ENCODE measurements at places on chromosomes 5 and 9.
A peak's percentile ranks its signal among the peaks of the same experiment; 100 is the strongest.

DNA sequence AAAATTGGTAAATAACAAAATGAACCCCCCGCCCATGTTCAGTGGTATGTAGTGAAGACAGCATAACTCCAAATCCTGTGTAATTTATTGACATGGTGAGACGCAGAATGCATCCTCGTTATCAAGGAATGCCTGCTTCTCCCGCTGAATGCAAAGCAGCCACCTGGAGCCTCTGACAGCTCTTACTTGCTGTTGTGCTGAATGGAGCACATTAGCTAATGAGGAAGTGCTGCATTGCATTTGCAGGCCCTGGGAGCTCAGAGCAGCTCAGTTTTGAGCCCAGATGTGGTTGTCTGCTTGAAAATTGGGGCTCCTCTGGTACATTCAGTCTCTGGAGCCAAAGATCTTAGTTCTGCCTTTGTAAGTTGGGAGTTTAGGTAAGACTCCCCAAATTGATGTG, 28.9 kb downstream of the PLAC8L1 start:
- no peak for DNase-seq

- peak; percentile 9 for DNase-seq
These were observed 628 bp downstream of the PPP2R2B start for GRCh38 chr5:146877783-146878475.

- no peak for DNase-seq
These were observed 33.1 kb upstream of the TRIM32 start for GRCh38 chr9:116654059-116654355.

DNA sequence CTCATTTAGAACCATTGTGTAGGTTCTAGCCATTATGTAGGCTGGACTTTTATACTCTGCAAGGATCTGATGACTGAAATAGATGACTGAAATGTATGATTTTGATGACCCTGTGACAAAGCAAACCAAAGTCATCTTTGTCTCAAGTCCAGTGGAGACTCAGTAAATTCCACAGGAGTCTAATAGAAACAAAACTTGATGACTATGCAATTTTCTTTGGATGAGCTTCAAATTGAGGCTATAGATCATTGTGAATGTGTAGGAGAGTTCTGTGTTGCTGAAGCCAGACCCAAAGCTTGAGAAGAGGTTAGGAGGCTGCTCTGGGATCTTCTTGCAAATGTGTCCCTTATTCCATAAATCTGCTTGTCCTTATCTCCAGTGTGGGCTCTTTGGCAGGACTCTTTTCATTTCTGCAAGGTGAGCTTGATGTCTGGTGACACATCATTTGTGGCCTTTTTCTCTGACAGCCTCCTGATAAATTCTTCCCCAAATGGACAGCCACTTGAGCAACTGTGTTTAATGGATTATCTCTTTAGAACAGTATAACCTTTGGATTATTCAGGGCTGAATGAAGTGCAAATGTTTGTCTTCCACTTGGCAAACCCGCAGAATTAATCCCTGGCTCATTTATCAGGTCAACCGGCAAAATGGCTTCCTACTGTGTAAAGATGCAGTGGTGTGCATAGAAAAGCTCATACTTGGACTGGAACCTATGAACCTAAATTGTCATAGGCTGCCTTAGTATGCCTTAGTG, 235.1 kb upstream of the ANKH start:
- no peak for DNase-seq

- no peak for DNase-seq
These were observed 341.8 kb downstream of the MAN2A1 start for GRCh38 chr5:110031402-110032140.

GRCh38 chr5:69138766-69139165, 28.2 kb upstream of the CCNB1 start:
- no peak for DNase-seq

DNA sequence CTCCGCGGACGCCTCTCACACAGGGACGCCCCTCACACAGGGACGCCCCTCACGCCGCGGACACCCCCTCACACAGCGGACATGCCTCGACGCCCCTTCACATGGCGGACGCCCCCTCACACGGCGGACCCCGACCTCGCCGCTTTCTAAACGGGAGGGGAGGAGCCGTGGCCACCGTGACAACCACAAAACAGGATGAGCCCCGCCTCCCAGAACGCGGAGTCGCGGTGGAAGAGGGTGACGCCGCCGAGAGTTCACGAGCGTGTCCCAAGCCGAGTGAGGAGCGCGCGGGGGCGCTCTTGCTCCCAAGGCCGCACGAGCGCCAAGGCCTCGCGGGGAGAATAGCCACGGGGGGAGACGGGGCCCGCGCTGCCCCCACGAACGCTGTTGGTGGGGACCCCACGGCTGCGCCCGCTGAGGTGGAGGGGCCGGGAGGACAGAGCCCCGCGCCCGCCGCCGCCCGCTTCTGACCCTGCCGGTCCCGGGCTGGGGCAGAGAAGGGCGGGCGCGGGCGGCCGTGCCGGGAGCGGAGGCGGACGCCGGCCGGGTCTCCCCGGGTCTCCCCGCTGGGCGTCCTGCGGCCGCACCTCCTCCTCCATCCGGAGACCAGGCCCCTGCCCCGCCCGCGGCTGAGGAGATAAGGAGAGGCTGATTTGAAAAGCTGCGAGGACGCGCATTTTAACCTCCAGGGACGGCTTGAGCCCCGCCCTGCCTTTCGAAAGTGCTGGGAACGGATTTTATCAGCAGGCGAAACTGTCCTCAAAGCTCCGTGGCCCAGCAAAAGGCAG, 3.9 kb upstream of the NKD2 start:
- DNase-seq, result peak; percentile 59

DNA sequence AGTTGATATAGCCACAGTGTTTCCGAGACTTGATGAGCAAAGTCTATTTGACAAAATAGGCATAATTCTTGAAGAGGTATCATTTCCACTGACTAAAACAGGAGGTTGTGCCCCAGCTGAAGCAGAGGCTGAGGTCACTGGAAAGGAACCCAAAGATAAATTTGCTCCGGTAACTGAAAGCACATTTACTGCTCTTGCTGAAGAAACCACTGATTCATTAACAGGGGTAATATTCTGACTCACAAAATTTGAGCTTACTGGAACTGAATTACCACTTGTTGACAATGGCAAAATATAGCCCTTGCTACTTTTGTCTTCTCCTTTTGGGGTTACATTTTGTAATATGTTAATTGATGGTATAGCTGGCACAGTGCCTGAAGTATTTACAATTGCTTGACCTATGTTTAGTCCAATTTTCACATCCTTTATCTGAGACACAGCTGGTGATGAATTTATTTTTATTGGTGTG, 30.2 kb downstream of the MLANA start:
- DNase-seq, result no peak

- no peak for DNase-seq
These were observed 11.4 kb downstream of the CORO2A start for GRCh38 chr9:98180996-98181395.

- no peak for DNase-seq
These were observed 47.9 kb upstream of the SNAPC3 start for GRCh38 chr9:15374825-15375224.

GRCh38 chr9:89225991-89226471, 47.4 kb upstream of the SHC3 start:
- DNase-seq, result peak; percentile 59

- DNase-seq, result no peak
These were observed 142.8 kb downstream of the ENC1 start for GRCh38 chr5:74497706-74498105.

GRCh38 chr5:127813633-127814587, 110.7 kb downstream of the CCDC192 start:
- DNase-seq, result peak; percentile 90

DNA sequence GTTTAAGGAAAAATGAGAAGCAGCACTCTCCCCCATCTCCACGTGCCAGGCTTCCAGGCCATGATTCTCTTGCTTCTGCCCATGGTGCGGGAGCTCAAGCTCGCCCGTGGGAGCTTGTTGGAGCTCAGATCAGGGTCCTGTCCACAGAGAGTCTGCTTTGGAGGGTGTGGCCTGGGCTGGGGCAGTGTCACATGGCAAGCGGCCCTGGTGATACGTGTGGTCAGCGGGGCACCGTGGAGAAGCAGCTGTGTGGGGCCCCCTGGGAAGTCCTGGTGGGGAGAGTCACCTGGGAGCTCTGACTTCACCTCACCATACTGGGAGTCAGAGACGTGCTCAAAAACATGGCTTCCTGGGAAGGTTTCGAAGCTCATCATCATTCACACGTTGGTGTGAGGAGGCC, 275.3 kb downstream of the GADD45G start:
- DNase-seq, result no peak

DNA sequence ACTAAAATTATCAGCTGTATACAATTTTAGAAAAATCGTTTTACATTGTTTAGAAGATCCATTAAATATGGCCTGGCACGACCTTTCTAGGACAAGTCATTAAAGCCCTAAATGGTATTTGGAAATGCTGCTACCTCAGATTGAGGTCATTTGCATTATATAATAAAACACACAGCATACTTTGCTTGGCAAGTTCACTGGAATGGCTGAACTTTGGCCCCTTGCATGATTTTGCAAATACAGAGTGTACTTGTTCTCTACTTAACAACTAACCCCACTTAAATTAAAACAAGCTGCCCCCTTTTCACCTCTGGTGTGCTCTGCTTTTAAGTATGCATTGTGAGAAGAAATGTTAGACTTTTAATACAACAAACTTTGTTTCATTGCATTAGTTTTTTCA, 860.1 kb downstream of the PTPRD start:
- DNase-seq, result no peak

DNA sequence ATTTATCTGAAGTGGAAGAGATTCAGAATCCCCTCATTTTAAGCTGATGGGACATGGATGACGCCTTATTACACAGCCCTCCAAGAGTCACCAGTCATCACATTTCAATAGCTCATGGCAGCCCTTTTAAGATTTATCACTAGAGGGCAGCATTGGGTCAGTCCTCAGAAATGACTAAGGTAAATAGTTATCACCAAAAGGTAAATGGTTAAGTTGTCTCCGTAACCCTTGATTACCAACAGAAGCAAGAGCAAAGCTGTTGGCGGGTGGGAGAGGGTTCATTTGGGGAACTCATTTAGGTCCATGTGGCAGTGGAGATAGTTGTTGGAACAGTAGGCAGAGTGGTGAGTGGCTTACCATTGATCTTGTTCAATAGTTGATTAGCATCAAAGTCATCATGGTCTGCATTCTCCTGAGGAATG, 12.0 kb upstream of the C9 start:
- peak; percentile 45 for DNase-seq

DNA sequence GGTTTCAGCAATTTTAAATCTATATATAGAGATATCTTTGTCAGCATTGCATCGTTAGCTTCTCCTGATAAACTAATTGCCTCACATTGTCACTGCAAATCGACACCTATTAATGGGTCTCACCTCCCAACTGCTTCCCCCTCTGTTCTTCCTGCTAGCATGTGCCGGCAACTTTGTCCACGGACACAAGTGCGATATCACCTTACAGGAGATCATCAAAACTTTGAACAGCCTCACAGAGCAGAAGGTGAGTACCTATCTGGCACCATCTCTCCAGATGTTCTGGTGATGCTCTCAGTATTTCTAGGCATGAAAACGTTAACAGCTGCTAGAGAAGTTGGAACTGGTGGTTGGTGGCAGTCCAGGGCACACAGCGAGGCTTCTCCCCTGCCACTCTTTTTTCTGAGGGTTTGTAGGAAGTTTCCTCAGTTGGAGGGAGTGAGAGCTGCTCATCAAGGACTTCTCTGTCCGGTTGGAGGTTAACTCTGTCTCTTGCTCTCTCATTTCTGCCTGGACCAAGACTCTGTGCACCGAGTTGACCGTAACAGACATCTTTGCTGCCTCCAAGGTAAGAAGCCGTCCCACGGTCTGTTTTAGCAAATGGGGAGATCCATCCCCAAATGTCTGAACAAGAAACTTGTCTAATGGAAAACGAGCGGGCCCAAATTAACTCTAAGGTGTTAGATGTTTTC, at the start of gene IL4:
TSS of gene IL4 (plus strand) at position 51 of the 692 bp plus-strand sequence. CDS start at position 113, 62 bp downstream.
- no peak for DNase-seq

DNA sequence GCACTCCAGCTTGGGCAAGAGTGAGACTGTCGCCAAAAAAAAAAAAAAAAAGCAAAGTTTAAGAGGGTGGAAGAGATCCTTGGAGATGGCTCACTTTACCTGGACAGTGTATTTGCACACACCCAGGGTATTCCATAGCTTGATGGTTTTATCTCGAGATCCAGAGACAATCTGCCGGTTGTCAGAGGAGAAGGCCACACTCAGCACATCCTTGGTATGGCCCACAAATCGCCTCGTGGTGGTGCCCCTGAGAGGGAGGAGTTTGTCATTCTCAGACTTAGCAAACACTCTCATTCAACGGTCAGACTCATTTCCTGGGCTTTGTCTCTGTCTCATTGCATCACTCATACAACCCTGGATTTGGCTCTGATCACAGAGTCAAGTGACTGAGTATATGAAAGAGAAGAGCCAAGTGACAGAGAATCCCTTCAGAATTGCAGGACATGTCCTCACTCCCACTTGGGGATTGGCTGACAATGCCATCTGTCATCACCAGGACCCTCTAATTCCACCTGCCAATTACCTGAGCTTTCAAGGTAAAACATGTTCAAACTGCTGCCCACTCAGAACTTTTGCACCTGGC, 2.2 kb downstream of the RACK1 start:
- DNase-seq, result peak; percentile 95

DNA sequence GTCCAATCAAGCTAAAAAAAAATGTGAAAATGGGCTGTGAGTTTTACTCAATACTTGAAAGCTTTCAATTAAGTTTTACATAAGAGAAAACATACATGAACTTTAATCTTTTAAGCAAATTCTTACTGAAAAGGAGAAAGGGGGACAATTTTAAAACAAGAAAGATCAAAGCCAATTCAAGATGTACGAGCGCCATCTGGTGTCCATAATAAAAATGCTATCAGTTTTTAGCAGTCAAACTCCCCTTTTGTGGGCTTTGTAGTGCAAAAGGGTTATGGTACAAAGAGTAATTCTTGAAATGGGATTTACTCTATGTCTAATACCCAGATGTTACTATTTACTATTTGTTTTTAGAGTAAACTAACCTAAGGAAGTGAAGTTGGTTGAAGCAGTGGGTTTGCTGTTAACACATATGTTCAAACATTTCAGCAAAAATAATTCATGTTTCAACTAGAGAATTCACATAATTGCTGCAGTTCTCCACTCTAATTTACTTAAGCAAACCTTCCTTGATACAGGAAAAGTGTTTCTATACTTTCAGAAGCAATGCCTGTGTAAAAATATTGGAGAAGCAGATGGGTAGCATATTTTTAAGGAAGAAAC, 228.2 kb upstream of the TYRP1 start:
- peak; percentile 15 for DNase-seq

DNA sequence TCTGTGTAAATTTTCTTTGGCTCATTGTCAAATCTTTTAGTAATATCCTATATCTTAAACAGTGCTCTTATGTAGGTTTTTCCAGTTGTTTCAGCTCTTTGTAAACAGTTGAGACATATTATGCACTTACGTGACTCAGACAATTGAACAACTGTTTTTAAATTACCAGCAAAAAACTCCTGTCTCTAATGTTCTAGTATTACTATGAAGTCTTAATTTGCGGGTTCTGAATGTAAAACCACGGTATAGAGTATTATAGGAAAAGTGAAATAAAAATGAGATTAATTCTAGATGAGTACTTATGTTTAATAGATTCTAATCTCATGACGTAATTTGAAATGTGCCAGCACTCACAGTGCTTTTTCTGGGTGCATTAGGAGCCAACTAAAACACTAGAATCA, 136.0 kb downstream of the GDNF start:
- DNase-seq, result peak; percentile 43

GRCh38 chr5:36397901-36398536, 96.3 kb upstream of the RANBP3L start:
- peak; percentile 47 for DNase-seq

- DNase-seq, result no peak
These were observed 9.9 kb upstream of the ANGPTL2 start for GRCh38 chr9:127132375-127132774.
